ENCODE measurements at places on chromosomes 13 and 19. TPM values are rescaled to one million over a fixed set of nuclear protein-coding genes. Genes with fewer than 3 reads are reported as not detected.
A peak's percentile ranks its signal among the peaks of the same experiment; 100 is the strongest.

Gene DLL3
- not detected for total RNA-seq

Gene SBK3
- total RNA-seq, result not detected

Gene SIGLEC11
- not detected for total RNA-seq

GRCh38 chr19:6012426-6013170, 34.7 kb upstream of the RANBP3 start:
- H3K27me3 ChIP-seq, result no peaks in the 10 kb centered on the region
- H3K27ac ChIP-seq, result no peak overlapping the region
- H3K4me1 ChIP-seq, result no peaks in the 10 kb centered on the region
- no peak for DNase-seq
- H3K36me3 ChIP-seq, result no peaks in the 10 kb centered on the region

- peaks cover 38% of the 10 kb centered on the region for H3K4me1 ChIP-seq
- no peaks in the 10 kb centered on the region for H3K27me3 ChIP-seq
- H3K4me3 ChIP-seq, result no peak overlapping the region
- DNase-seq, result no peak
- peaks cover 82% of the 10 kb centered on the region for H3K36me3 ChIP-seq
These were observed 23.1 kb downstream of the TMED1 start for GRCh38 chr19:10812902-10813404.

GRCh38 chr13:107099661-107100060, 531.7 kb upstream of the ARGLU1 start:
- H3K4me1 ChIP-seq, result no peaks in the 10 kb centered on the region
- H3K27ac ChIP-seq, result no peak overlapping the region
- H3K27me3 ChIP-seq, result no peaks in the 10 kb centered on the region
- H3K4me3 ChIP-seq, result no peak overlapping the region

DNA sequence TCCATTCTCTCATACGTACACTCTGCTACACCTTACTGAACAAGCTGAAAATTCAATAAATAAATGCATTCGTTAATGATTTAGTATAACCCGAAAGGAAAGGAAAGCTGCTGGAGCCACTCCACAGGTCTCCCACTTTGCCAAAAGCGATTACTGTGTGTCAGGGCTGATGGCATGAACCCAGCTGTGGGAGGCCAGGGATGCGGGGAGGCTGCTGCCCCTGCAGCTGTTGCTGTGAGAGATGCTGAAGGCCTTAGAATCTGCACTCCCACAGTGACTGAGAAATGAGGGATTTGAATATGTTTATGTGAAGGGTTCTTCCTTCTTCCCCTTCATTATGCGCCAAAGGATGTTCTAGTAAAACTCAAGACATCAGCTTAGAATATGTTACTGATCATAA, 58.7 kb upstream of the NBEA start:
- no peak for DNase-seq
- no peaks in the 10 kb centered on the region for H3K36me3 ChIP-seq
- no peaks in the 10 kb centered on the region for H3K27me3 ChIP-seq
- no peaks in the 10 kb centered on the region for H3K4me1 ChIP-seq

DNA sequence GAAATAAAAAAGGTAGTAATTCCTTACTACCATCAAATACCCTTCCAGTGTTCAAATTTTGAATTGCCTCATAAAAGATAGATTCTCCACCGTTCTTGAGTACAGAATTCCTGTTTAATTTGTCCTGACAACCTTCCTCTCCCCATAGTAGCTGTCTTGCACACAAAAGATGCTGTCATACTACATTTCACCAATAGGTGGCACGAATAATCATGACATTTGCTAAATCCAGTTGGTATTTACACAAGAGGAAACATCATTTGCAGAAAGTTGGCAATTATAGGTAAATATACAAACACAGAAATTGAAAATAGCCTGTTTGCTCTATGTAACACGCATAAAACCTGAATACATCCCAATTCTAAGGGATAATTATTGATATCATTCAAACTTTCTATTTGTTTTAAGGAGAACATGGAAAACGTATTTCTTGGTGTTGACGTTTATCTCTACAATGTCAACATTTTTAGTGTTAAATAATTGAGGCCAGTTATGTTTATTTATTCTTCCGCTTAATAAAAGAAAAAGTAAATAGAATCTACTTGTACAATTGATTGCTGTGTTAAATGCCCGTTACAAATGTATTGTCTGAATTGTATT, 58.3 kb upstream of the CLDN10 start:
- H3K27ac ChIP-seq, result no peak overlapping the region
- no peaks in the 10 kb centered on the region for H3K36me3 ChIP-seq
- no peak overlapping the region for H3K4me3 ChIP-seq
- H3K27me3 ChIP-seq, result no peaks in the 10 kb centered on the region

- H3K27me3 ChIP-seq, result no peaks in the 10 kb centered on the region
- no peak overlapping the region for H3K27ac ChIP-seq
- H3K36me3 ChIP-seq, result no peaks in the 10 kb centered on the region
- DNase-seq, result no peak
These were observed 556.3 kb downstream of the UQCRFS1 start for GRCh38 chr19:28656644-28657043.

GRCh38 chr19:1269478-1270212, 513 bp downstream of the CIRBP start:
- peak overlapping the region; percentile 84 for H3K27ac ChIP-seq
- H3K4me1 ChIP-seq, result peaks cover 92% of the 10 kb centered on the region
- H3K4me3 ChIP-seq, result peak overlapping the region; percentile 99
- H3K36me3 ChIP-seq, result peaks cover 50% of the 10 kb centered on the region
- DNase-seq, result peak; percentile 84

- DNase-seq, result no peak
- no peaks in the 10 kb centered on the region for H3K4me1 ChIP-seq
- H3K4me3 ChIP-seq, result no peak overlapping the region
- no peak overlapping the region for H3K27ac ChIP-seq
- H3K27me3 ChIP-seq, result peaks cover 33% of the 10 kb centered on the region
These were observed 5.9 kb downstream of the KLC3 start for GRCh38 chr19:45346449-45346848.

DNA sequence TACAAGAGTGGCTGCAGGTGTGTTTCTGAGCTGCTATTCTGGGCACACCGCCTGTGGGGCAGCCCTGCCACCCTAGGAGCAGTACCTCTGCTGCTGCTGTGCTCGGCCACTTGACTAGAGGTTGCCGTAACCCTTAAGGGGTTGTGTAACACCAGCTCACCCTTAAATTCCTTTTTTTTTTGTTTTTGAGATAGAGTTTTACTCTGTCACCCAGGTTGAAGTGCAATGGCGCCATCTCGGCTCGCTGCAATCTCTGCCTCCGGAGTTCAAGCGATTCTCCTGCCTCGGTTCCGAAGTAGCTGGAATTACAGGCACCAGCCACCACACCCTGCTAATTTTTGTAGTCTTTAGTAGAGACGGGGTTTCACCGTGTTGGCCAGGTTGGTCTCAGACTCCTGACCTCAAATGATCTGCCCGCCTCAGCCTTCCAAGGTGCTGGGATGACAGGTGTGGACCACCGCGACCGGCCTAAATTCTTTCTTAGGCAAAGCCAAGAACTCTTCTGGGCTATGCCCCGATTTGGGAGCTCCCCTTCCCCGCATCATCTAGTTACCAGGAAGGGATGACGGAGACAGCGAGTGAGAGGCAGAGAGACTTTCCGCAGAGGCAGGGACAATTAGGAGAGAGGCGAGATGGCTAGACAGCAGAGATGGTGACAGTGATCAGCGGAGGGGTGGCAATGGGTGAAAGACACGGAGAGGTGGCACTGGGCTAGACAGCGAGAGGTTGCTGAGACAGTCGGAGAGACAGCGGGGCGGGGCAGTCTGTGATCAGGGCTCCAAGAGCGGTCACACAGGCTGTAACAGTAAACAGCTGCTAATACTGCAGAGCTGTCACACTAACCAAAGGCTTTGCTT, 4.4 kb upstream of the LILRA5 start:
- DNase-seq, result no peak
- H3K36me3 ChIP-seq, result no peaks in the 10 kb centered on the region
